ENCODE measurements at places on chromosomes 1 and 21. TPM values are rescaled to one million over a fixed set of nuclear protein-coding genes. Genes with fewer than 3 reads are reported as not detected.

- no peak for DNase-seq
- no peak overlapping the region for H3K4me3 ChIP-seq
- H3K27me3 ChIP-seq = no peaks in the 10 kb centered on the region
- no peaks in the 10 kb centered on the region for H3K4me1 ChIP-seq
- no peaks in the 10 kb centered on the region for H3K36me3 ChIP-seq
- no peak overlapping the region for H3K27ac ChIP-seq
These were observed 348.6 kb upstream of the ZP4 start for GRCh38 chr1:238239343-238239742.

- no peaks in the 10 kb centered on the region for H3K27me3 ChIP-seq
- H3K27ac ChIP-seq = no peak overlapping the region
- no peak overlapping the region for H3K4me3 ChIP-seq
- H3K4me1 ChIP-seq = peaks cover 14% of the 10 kb centered on the region
- peaks cover 4% of the 10 kb centered on the region for H3K36me3 ChIP-seq
These were observed 3.5 kb downstream of the C1orf159 start for GRCh38 chr1:1112237-1112985.

DNA sequence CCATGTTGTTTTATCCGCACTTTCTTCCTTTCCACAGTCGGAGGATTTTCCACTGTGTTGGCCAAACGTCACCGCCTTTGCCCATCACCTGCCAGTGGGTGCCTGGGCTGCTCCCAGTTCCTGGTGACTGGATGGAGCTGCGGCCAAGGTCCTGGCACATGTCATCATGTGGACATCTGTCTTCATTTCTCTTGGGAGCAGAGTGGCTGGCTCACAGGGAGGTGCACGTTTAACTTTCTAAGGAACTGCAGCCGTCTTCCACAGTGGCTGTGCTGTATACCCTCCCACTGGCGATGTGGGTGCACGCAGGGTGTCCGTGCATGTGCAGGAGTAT is 19.5 kb upstream of the RNF223 start:
- no peaks in the 10 kb centered on the region for H3K27me3 ChIP-seq
- DNase-seq = no peak
- no peak overlapping the region for H3K4me3 ChIP-seq

- H3K27ac ChIP-seq = no peak overlapping the region
- peaks cover 71% of the 10 kb centered on the region for H3K36me3 ChIP-seq
- no peak overlapping the region for H3K4me3 ChIP-seq
These were observed 19.4 kb downstream of the NTPCR start for GRCh38 chr1:232969799-232970198.

DNA sequence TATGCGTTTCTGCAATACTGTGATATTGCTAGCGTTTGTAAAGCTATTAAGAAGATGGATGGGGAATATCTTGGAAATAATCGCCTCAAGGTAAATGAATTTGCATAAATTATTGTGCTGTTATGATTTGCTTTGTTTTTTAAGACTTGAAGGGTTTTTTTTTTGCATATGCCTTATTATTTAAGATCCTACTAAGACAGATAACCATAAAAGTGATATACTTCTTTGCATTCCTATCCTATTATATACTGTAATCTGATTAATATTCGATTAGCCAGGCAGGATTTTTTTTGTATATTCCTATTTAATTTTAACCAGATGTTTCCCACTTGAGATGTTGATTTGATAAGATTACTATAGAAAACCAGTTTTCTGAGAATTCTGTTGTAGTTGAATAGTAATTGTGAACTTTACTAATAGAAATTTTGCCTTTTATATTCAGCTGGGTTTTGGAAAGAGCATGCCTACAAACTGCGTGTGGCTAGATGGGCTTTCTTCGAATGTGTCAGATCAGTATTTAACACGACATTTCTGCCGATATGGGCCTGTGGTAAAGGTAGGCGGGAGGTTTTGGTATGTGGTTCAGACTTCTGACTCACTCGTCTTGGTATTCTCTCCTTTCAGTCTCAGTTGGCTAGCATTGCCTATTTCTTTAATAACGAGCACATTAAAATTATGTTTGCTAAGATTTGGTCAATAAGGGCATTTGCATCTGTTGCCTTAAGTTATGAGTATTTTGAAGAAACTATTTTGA is 56.8 kb downstream of the ZBTB17 start:
- no peak overlapping the region for H3K4me3 ChIP-seq
- no peak for DNase-seq
- H3K27ac ChIP-seq = peak overlapping the region; percentile 4
- peaks cover 23% of the 10 kb centered on the region for H3K36me3 ChIP-seq
- H3K27me3 ChIP-seq = no peaks in the 10 kb centered on the region
- H3K4me1 ChIP-seq = peaks cover 23% of the 10 kb centered on the region

DNA sequence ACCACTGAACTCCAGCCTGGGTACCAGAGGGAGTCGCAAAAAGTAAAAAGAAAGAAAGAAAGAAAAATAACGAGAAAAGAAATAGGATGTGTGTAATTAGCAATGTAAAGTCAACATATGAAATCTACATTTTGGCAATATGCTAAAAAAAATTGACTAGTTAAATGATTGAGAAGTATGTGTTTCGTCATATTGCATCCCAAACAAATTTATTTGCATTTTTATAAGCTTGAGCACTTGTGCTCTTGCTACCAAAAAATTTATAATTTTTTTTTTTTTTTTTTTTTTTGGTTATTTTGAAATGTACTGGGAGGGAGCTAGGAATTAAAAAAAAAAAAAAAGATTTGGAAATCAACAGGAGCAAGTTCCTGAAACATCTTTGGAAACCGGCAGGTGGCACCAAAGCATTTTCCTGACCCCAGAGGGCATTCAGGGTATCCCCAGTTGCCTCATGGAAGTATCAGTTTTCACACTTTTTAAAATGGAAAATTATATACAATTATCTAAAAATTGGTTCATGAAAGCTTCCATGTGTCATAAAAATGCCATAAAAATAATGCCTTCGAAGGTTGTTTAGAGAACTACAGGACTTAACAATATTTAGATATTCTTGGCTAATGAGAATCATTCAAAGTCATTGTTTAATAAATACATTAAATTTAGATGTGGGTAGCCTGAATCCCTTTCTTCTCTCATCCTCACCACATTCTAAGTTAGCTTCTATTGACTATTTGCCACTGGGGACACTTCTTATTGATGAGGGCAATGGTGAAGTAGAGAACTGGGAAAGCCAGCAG is 4.8 kb upstream of the HEATR1 start:
- H3K4me3 ChIP-seq = no peak overlapping the region
- DNase-seq = no peak
- no peaks in the 10 kb centered on the region for H3K36me3 ChIP-seq

DNA sequence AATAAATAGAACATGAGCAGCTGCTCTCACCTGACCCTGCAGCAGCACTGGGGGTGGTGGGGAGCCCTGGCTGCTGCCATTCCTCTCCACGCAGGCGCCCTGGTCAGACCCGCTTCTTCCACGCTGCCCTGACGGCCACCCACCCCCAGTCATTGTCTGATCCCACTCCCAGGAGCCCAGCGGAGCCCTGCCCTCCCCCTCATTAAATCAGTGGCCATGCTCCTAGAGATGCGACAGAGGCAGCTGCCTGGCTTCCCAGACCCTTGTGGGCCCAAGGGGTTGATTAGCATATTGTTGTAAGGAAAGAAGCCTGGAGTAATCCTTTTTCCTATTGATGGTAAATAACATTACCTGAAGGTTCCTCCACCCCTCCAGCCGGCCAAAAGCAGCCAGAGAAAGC is 301.5 kb downstream of the RRAGC start:
- no peak overlapping the region for H3K4me3 ChIP-seq
- H3K27ac ChIP-seq = peak overlapping the region; percentile 97
- peaks cover 60% of the 10 kb centered on the region for H3K4me1 ChIP-seq

GRCh38 chr1:239091537-239091936 is 294.8 kb upstream of the CHRM3 start:
- H3K27ac ChIP-seq = no peak overlapping the region
- no peaks in the 10 kb centered on the region for H3K36me3 ChIP-seq
- DNase-seq = no peak
- H3K4me3 ChIP-seq = no peak overlapping the region
- H3K27me3 ChIP-seq = no peaks in the 10 kb centered on the region

DNA sequence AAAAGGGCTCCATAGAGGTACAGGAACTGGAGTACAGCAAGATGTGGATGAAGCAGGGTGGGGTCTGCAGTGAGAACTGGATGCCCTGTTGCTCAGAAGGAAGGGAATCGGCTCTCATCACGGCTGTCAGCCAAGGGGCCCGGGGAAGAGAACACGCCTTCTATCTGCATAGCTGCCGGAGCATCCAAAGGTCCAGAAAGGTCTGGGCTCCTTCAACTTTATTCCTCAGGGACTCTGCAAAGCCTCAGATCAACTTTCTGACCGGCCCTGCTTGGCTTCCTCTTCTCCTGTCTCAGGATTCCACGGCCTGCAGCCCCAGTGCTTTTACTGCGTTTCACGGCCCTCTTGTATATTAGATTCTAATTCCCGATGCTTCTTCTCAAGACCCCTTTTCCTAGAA is 34.8 kb downstream of the KRTAP19-8 start:
- no peak overlapping the region for H3K4me3 ChIP-seq
- H3K36me3 ChIP-seq = no peaks in the 10 kb centered on the region
- no peak for DNase-seq
- peaks cover 6% of the 10 kb centered on the region for H3K27me3 ChIP-seq

GRCh38 chr1:216183454-216183853 is 239.8 kb downstream of the USH2A start:
- DNase-seq = no peak
- no peak overlapping the region for H3K4me3 ChIP-seq
- no peak overlapping the region for H3K27ac ChIP-seq
- no peaks in the 10 kb centered on the region for H3K27me3 ChIP-seq

DNA sequence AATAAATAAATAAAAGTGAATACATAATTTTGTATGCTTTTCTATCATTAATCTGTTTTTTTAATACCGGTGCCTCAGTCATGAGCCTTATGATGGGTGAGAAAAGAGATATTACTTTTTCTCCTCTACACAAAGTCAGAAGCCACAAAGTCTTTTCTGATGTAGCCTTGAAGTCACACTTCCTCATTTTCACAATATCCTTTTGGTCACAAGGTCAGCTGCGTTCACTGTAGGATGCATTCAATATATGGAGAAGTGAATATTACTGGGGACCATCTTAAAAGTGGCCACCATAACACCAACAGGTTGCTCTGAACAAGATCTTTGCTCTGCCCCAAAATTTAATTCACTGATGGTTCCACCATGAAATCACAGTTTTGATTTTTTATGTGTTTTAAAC is 83.3 kb upstream of the TNR start:
- H3K27ac ChIP-seq = no peak overlapping the region
- H3K27me3 ChIP-seq = peaks cover 13% of the 10 kb centered on the region
- no peak for DNase-seq
- H3K4me1 ChIP-seq = no peaks in the 10 kb centered on the region
- H3K4me3 ChIP-seq = no peak overlapping the region

DNA sequence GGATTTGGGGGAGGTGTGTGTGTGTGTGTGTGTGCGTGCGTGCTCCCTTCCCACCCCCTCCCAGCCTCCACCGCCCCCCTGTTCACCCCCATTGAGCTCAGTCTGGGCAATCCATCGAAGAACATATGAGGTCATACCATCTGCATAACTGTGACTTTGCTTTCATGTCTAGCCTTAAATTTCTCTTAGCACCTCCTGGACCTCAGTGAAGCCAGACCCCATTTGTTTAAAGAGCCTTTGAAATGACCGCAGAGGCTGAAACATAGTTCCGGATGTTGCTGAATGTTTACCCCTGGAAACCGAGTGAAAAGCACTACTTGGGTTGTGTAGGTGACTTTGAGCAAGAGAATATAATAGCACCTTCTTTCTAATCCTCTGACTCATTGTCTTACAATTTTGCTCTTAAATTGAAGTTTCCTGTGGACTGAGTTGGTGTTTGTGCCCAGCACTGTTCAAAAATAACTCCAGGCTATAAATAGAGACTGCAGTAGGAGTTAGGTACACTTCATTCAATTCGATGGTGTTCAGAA is 75.4 kb downstream of the UBE4B start:
- H3K27me3 ChIP-seq = no peaks in the 10 kb centered on the region
- peaks cover 12% of the 10 kb centered on the region for H3K36me3 ChIP-seq
- H3K4me1 ChIP-seq = no peaks in the 10 kb centered on the region
- no peak for DNase-seq

DNA sequence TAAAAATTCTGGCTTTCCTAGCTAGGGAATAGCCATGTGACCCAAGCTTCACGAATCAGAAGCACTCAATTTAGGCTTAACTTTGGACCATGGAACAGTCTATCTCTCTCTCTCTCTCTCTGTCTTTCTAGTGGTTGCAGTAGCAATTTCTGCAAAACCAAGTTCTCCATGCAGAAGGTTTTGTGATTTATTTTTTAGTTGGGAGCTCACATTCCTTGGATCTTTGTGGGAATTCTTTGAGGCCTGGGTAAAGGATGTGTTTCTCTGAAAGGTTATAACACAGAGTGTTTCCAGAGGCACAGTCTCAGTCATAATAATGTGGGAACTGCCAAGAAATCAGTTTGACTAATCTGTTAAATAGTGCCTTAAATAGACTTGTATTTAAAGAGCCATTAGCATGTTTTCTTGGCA is 112.3 kb upstream of the COL11A1 start:
- no peak overlapping the region for H3K27ac ChIP-seq
- no peaks in the 10 kb centered on the region for H3K27me3 ChIP-seq
- no peaks in the 10 kb centered on the region for H3K4me1 ChIP-seq
- no peak for DNase-seq
- H3K36me3 ChIP-seq = no peaks in the 10 kb centered on the region
- H3K4me3 ChIP-seq = no peak overlapping the region

DNA sequence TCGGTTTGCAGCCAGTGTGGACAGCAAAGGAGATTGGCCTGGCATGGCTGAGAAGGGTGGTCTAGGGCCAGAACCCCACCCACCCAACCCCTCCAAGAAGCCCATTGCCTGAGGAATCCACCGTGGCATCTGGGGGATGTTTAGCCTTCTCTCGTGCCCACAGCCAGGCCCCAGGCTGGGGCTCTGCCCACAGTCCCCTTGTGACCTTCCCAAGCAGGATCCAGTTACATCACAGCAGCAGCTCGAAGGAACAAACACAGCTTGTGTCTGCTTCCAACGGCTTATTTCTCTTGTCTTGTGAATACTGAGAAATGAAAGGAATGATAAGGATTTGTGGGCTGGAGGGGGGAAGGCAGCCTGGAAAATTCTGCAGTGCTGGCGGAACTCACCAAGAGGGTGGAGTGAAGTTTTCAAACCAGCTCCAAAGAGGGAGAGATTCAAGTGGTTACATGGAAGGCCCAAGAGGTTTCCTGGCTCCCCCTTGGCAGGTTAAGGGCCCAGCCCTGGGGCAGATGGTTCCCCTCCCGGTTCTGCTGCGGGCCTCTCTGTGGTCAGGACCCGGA is 61.6 kb downstream of the DHRS3 start:
- DNase-seq = no peak
- no peaks in the 10 kb centered on the region for H3K36me3 ChIP-seq
- no peak overlapping the region for H3K4me3 ChIP-seq
- H3K27ac ChIP-seq = no peak overlapping the region
- no peaks in the 10 kb centered on the region for H3K27me3 ChIP-seq

The CYB5RL gene
- total RNA-seq = 8.3 TPM

The GJA8 gene
- not detected for total RNA-seq

The SIK1 gene
- 5.1 TPM for total RNA-seq

The RAB7B gene
- total RNA-seq = not detected

The PLA2G2F gene
- not detected for total RNA-seq

The CD5L gene
- not detected for total RNA-seq

The DMBX1 gene
- not detected for total RNA-seq

The GFI1 gene
- 22.4 TPM for total RNA-seq

The MKNK1 gene
- total RNA-seq = 56.3 TPM

Measured in naive thymus-derived CD8-positive, alpha-beta T cell (primary cell).